Mesenteric fat pad (tissue), 1 donor: ENCODE measurements at places on chromosomes 3 and 15. TPM values are rescaled to one million over a fixed set of nuclear protein-coding genes. Genes with fewer than 3 reads are reported as not detected.

ALDH1L1 gene
- 105 TPM for total RNA-seq

SCG5 gene
- 5.3 TPM for total RNA-seq

GRCh38 chr15:68151277-68151676 is 53.9 kb downstream of the CALML4 start:
- DNase-seq, result no peak

DNA sequence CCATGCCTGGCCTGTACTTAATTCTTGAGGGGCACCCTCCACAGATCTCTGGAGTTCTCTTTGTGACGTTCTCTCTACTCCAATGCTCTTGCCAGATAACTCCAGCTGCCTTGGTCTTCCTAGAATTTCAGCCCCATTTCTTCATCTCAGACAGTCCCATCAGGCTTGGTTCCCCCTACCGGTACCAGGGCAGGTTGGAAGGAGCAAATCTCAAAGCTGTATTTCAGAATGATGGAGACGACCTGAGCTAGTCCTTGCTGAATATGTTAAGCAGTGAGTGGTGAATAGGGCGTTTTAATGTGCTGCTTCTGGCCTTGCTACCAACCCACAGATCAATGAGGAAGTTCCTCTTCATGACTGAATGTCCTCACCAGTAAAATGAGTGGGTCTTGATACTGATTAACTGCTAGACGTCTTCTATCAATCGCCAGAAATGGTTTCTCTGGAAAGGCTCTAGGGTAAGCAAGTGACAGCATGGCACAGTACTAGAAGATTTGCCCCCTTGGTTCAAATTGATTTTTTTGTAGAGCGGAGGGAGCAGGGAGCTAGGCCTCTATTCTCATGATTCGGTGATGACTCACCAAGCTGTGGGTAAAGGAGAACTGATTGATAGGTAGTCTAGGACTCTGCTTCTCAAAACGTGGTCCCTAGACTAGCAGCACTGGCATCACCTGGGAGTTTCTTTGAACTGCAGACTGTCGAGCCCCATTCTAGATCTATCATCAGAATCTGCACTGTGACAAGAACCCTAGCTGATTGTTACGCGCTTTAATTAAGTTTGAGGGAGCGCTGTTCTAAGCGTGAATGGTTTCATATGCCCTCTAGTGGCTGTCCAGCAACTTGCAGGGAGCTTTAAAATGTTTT is 67.8 kb downstream of the UBP1 start:
- no peak for DNase-seq

GRCh38 chr3:128226186-128226725 is 73.0 kb downstream of the EEFSEC start:
- DNase-seq, result no peak
